ENCODE measurements at places on chromosomes 2 and 18. TPM values are rescaled to one million over a fixed set of nuclear protein-coding genes. Genes with fewer than 3 reads are reported as not detected.

PSMA8 gene
- total RNA-seq = not detected

BIN1 gene
- total RNA-seq = 22.9 TPM

GRCh38 chr2:68829749-68830148 is 41.4 kb downstream of the BMP10 start:
- peaks cover 6% of the 10 kb centered on the region for H3K4me1 ChIP-seq
- DNase-seq = no peak
- H3K4me3 ChIP-seq = no peak overlapping the region
- peak overlapping the region; percentile 59 for H3K27ac ChIP-seq
- H3K27me3 ChIP-seq = no peaks in the 10 kb centered on the region
- no peaks in the 10 kb centered on the region for H3K36me3 ChIP-seq

DNA sequence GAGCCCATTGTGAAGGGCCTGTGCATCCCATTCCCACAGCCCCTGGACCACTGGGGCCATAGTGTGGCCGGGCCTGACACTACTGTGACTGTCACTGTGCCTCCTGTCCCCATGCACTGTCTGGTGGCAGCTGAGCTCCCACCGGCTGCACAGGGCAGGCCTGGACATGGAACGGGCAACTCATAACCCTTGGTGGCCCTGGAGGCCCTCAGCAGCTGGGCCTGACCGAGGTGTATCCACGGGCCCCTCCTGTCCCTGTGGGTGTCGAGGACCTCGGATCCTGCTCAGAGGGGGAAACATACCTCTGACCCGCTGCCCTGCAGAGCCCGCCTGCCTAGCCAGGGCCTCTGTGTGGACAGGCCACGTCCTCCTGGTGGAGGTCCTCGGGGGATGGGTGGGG is 7.8 kb upstream of the GAL3ST2 start:
- H3K27me3 ChIP-seq = no peaks in the 10 kb centered on the region
- no peaks in the 10 kb centered on the region for H3K36me3 ChIP-seq
- H3K27ac ChIP-seq = no peak overlapping the region
- no peak overlapping the region for H3K4me3 ChIP-seq

CD8B gene
- total RNA-seq = 1.9 TPM

DNA sequence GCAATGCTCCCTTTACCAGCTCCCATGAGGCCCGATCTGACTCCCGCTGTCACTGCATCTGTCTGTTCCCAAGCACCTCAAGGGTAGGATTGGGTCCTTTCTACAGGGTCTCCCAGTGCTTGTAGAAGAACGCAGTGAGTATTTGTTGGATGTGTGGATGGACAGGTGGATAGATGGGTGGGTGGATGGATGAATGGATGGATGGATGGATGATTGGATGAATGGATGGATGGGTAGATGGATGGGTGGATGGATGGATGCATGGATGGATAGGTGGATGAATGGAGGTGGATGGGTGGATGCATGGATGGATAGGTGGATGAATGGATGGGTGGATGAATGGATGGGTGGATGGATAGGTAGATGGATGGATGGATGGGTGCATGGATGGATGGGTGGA is 91.6 kb downstream of the HS1BP3 start:
- no peaks in the 10 kb centered on the region for H3K27me3 ChIP-seq
- H3K4me3 ChIP-seq = no peak overlapping the region
- H3K36me3 ChIP-seq = no peaks in the 10 kb centered on the region
- no peaks in the 10 kb centered on the region for H3K4me1 ChIP-seq
- no peak overlapping the region for H3K27ac ChIP-seq

ANTXR1 gene
- 358 TPM for total RNA-seq

GRCh38 chr2:159124441-159124911 is 156.0 kb downstream of the TANC1 start:
- no peaks in the 10 kb centered on the region for H3K36me3 ChIP-seq
- DNase-seq = no peak
- no peaks in the 10 kb centered on the region for H3K27me3 ChIP-seq
- peaks cover 6% of the 10 kb centered on the region for H3K4me1 ChIP-seq

CNTNAP5 gene
- total RNA-seq = not detected

TUBA3D gene
- not detected for total RNA-seq

DNA sequence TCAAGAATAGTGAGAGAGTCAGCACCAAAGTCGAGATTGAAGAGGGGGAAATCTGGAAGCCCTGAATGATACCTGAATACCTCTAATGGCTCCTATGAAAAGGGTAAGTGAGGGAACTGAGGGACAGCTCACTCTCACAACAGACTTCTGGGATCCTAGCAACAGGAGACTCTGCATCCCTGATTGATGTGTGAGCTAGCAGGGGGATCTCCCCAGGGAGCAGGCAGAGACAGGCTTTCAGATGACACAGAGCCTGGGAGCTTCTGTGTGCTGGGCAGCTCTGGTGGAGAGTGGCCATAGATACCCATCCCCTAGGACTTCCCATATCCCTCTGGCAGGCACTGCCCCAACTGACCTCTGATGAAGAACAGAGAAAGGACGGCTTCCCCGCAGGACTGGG is 206.2 kb downstream of the EXOC6B start:
- H3K27me3 ChIP-seq = no peaks in the 10 kb centered on the region
- H3K36me3 ChIP-seq = no peaks in the 10 kb centered on the region
- H3K27ac ChIP-seq = no peak overlapping the region
- no peak for DNase-seq
- H3K4me1 ChIP-seq = no peaks in the 10 kb centered on the region
- H3K4me3 ChIP-seq = no peak overlapping the region

GRCh38 chr2:60560734-60561644 is 7.5 kb upstream of the BCL11A start:
- no peak overlapping the region for H3K27ac ChIP-seq
- H3K27me3 ChIP-seq = no peaks in the 10 kb centered on the region
- no peak overlapping the region for H3K4me3 ChIP-seq
- H3K36me3 ChIP-seq = no peaks in the 10 kb centered on the region

PLEK gene
- total RNA-seq = 14.6 TPM

RAB17 gene
- 3.7 TPM for total RNA-seq
